Renal cortex interstitium (tissue), 15 donors: ENCODE measurements at places on chromosomes 12 and 14. TPM values are rescaled to one million over a fixed set of nuclear protein-coding genes. Genes with fewer than 3 reads are reported as not detected.

DNA sequence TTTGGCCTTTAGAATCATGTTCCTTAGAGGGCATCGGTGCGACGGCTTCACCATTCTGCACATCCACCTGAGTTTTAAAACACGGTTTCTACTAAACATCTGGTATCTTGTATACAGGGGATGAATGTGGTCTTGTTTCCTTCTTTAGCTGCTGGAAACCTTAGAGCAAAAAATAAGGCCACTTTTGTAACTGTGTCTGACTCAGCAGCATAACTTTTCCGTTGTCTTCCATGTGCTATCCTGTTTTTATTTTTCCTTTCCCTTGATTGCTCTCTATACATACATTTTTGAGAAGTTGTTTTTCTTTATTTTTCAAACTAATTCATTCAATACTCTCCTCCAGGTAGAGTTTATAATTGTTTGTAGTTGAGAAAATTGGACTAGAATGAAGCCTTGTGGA, 108.8 kb upstream of the PCED1B start:
- DNase-seq: no peak

- no peak for DNase-seq
These were observed 261.9 kb downstream of the TMEM132D start for GRCh38 chr12:129641926-129642325.

- DNase-seq: no peak
These were observed 131.6 kb downstream of the SAMD4A start for GRCh38 chr14:54698501-54698900.

DNA sequence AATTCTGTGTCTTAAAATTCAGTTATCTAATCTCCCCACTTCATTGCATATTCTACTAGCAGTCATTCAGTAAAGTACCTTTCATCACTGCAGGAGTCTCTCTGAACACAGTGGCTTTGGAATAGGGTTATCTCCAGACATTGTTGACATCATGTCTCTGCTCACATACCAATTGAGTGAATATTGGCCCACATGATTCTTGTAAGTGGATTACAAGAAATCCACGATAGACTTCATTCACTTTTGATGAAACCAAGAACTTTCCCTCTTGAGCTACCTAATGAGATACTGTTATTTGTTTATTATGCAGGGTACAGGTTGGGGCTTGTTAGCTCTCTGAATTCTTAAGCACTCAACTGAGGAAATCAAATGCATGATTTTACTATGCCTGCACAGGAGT, 284.9 kb downstream of the RAD51B start:
- no peak for DNase-seq

DNA sequence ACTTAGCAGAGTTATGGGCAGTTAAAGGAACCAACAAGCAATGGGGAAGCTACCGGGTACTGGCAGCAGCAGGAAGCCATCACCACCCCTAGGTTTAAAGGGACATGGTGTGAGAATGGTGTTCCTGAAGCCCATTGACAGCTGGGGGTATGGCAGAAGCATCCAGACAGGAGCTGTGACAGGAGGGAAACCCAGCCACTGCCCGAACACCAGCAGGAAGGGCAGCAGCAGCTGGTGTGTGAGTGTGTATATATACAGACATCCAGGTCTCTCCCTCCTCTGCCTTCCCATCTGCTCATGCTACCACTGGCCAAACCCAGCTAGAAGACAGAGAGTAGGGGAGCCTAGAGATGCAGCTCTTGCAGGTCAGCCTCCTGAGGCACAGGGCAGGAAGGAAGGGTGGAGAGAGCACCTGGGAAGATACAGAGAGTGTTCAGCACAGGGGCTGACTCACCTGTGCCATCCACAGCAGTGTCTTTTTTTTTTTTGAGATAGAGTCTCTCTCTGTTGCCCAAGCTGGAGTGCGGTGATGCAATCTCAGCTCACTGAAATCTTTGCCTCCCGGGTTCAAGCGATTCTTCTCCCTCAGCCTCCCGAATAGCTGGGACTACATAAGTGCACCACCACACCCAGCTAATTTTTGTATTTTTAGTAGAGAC, 9.2 kb upstream of the ADCK1 start:
- no peak for DNase-seq

- peak; percentile 65 for DNase-seq
These were observed 874 bp downstream of the ISCU start for GRCh38 chr12:108563136-108563803.

- DNase-seq: no peak
These were observed 1.4 kb downstream of the PLXNC1 start for GRCh38 chr12:94149781-94150239.

GRCh38 chr12:119669744-119670472, 2.0 kb downstream of the PRKAB1 start:
- DNase-seq: no peak

GRCh38 chr12:94190623-94191022, 42.2 kb downstream of the PLXNC1 start:
- DNase-seq: no peak

GRCh38 chr14:63180011-63180410, 24.2 kb upstream of the RHOJ start:
- DNase-seq: no peak

DNA sequence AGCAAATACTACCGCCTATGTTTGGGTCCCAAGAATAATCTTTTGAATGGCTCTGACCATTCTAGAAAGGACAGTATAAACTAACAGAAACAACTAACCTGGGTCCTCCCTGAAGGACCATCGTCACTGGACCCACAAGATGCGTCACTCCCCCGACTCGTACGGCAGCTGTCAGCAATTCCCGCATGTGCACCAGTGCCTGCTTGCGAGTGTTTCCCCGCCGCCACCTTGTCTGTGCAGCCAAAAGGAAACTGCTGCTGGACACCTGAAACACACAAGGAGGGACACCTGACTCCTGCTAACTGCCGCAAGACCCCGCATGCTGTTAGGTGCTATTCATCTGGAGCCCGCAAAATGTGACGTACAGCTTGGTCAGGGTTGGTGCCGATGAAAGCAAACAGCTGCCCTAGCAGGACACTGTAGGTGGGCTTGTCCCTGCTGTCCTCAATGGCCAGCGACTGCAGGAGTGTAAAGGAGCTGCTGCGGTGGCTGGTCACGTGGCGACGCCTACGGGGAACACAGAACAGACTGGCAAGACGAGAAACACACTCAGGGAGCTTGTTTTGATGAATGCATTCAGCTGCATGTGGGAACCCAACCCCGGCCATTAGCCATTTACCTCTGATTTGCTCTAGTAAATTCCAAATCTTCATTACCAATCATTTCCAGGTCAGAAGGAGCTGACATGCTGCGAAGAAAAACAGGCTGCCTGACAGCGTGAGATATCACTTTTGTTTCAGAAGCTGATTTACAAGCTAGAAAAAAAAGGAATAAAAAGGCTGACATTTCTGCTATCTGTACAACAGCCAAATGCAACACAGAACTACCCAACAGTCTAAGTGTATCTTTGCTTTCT, 118.1 kb downstream of the TRAFD1 start:
- peak; percentile 24 for DNase-seq

DNA sequence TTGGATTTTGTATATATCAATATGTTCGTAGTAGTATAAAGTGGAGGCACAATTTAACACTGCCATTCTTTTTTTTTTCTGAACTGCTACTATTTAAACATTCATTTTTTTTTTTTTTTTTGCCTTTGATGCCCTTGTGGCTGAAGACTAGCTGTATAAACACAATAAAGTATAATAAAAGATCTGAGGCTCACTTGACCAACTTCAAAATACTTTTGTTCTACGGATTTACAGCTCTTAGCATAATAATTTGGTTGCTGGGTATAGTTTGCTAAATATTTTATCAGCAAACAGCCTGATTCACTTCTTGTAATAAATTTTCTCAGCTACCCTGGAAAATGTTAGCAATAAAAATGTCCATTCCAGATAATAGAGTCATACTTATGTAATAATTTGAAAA, 128.3 kb downstream of the KCNC2 start:
- no peak for DNase-seq

DNA sequence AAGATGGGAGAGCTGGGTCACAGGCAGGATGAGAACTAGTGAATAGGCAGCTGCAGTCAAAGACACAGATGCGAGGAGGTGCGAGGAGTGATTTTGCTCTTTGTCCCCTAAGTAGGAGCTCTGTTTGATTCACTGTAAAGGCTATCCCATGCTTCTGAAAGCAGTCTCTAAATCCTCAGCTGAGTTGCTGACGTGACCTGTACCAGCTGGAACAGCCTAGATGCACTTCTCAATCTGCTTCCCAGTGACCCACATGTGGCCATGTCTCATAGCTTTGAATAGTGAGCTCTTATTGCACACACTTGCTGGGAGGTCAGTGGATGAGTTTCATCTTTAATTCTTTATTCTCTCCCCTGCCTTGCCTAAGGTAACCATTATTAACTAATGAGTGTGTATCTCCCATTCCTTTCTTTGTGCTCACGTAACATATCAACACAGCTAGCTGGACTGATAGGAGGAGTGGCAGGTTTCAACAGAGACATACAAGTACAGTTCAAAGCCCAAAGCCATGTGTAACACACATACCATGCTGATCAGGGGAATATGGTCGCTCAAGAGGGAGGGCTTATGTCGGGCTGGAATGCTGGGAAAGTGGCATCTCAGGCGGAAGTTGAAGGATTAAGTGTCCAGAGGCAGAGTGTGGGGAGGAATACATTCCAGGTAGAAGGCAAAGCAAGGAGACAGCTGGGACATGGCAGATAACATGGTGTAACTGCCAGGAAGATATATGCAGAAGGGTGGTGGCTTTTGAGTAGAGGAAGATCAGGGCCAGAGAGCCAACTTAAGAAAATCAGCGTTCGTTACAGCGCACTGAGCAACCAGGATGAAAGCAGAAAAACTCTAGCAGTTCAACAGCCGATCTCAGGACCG, 15.4 kb upstream of the YY1 start:
- no peak for DNase-seq

GRCh38 chr12:123223241-123223668, 9.7 kb downstream of the MPHOSPH9 start:
- no peak for DNase-seq

- DNase-seq: no peak
These were observed 4.4 kb upstream of the SHMT2 start for GRCh38 chr12:57224973-57225679.

GRCh38 chr14:100522616-100523099, 64.6 kb downstream of the BEGAIN start:
- DNase-seq: no peak

GRCh38 chr12:100857418-100857817, 62.8 kb downstream of the ANO4 start:
- DNase-seq: no peak

DNA sequence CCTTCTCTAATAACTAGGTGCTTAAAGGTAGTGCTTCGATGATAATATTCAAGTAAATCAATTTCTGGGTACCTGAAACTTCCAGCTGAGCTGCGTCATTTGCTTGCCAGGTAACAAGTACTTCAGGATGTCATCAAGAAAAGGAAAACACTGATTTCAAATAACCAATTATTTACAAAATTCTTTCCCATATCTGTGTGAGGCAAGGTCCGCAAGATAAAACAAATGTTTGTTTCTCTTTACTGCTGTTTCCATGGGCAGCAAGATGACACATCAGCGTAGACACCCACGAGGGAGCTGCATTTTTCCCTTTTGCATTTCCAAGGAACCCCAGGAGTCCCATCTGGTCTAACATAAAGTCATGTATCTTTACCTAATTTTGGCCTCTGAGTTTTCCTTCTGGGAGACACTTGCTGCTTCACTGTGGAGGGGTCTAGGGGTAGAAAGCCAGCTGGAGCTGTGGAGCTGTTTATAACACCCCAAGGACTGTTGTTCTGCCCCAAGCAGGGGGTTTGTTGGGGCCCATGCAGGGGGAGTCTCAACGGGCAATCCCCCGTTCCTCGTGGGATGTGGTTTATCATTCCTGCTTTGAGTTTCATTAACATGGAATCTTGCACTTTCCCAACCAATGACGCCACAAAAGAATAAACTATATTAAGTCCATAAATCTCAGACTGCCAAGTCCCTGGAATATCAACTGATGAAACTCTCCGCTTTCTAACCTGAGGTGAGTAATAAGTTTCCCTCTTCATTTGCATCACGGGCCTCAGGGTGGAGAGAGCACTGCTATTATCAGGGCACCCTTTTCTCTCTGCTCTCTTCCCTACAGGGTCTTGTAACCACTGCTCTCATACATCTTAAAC, 112.8 kb upstream of the PELI2 start:
- no peak for DNase-seq

GRCh38 chr14:85301506-85301905, 228.4 kb upstream of the FLRT2 start:
- DNase-seq: no peak

GRCh38 chr14:25010471-25010870, 39.5 kb downstream of the STXBP6 start:
- DNase-seq: no peak

DNA sequence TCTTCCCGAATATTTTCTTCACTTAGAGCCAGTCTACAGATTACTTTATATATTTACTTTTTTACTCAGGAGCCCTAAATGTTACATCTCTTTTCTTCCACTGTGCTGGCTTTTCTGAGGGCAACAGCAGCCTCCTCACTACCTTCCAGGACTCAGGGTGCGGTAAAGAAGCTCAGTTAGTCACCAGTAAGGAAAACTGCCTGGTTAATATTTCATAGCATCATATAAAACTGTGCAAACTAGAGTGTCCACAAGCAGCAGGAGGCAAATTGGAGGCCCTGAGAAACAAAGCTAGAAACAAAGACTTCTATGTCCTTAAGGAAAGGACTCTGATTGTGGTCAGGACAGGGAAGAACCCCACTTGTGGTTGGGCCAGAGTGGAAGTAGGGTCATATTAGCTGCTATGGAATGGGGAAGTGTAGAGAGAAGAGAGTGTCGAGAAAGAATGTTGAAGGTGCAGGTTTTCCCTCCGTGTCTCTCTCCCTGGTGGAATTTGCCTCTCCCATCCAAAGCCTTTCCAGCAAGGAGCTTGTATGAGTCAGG, 220.1 kb downstream of the SLC15A4 start:
- DNase-seq: no peak

DNA sequence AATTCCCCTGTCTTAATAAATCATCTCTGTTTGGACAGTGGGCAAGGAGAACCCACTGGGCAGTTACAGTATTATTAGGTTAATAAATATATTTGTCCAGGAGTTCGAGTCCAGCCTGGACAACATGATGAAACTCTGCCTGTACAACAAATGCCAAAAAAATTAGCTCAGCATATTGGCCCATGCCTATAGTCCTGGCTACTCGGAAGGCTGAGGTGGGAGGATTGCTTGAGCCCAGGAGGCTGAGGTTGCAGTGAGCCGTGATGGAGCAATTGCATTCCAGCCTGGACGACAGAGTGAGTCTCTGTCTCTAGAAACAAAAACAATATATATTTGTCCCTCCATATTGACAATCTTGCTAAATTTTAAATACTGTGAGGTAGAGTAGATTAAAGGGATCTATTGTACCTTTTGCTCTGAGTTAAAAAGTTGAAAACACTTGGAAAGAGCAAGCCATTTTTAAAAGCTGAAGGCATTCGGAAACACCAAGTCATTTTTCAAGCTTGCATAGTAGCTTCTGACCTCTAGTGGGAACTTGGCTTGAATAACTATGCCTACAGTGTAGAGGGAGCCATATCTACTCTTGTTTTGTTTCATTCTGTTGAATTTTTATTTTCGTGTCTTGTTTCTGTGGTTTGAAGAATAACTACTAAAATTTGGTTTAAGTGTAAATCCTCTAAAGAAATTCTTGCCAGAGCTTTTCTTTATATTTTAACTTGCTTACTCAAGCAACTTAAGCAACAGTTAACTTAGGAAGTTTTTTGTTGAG, 14.6 kb upstream of the EEA1 start:
- DNase-seq: no peak

GRCh38 chr12:115070313-115070712, 386.3 kb upstream of the TBX3 start:
- DNase-seq: no peak

The ANKS1B gene
- 3.9 TPM for polyA plus RNA-seq

The HOXC11 gene
- 5.7 TPM for polyA plus RNA-seq

The SCN8A gene
- polyA plus RNA-seq: 1.9 TPM

The KLRG1 gene
- 1.8 TPM for polyA plus RNA-seq

The ARMH4 gene
- 72.1 TPM for polyA plus RNA-seq

The PSMB5 gene
- polyA plus RNA-seq: 259 TPM

The CHPT1 gene
- 48.0 TPM for polyA plus RNA-seq

The TBPL2 gene
- polyA plus RNA-seq: 0.12 TPM

The CAPZA3 gene
- polyA plus RNA-seq: 0.37 TPM
